Tibial artery (tissue), 4 donors: ENCODE measurements at places on chromosomes 3 and 15.

DNA sequence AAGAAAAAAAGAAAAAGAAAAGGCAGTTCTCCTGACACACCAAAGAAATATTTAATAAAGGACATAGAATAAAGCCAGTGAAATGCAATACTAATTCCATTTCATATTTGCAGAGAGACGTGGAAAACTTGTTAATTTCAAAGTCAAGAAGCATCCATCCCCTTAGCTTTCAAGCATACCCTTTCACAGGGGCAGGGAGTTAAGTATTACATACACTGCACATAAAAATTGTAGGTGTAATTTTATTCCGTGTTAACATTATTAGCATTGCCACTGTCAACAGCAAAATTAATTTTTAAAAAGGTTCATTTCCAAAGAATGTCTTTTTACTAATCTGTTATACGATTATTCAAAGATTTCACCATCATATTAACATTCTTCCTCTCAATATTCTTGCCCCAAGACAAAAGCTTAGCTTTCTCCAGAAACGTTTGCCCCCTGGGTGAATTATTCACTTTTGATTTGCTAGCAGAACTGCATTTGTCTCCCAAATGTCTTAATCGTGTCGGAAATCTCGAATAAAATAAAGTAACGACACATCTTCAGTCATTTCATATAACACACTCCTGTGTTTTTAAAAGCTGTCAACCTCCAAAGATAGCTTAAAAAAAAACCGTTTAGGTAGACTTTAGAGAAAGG, 517.9 kb downstream of the MECOM start:
- no peak for DNase-seq

GRCh38 chr15:45307230-45307924, 55.3 kb downstream of the SLC28A2 start:
- DNase-seq = no peak

- no peak for DNase-seq
Observed at GRCh38 chr3:164407111-164407510, 671.2 kb downstream of the SI start.

DNA sequence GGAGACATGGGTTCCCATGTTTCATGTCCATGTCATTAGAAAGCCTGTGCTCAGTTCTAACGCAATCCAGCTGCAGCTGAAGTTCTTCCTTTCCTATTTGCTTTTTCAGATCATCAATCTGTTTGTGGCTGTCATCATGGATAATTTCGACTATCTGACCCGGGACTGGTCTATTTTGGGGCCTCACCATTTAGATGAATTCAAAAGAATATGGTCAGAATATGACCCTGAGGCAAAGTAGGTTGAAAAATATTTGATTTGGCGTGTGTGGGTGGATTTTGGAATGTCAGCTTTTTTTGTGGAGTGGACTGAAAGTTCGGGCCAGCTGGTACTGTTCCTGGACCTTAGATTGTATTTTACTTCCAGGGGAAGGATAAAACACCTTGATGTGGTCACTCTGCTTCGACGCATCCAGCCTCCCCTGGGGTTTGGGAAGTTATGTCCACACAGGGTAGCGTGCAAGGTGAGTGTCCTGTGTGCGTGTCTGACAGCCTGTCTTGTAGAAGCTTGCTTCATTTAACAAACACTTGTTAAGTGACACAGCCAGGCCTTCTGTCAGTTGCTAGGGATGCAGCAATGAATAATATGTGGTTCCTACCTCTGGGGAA, 69.6 kb downstream of the CHDH start:
- DNase-seq = no peak

DNA sequence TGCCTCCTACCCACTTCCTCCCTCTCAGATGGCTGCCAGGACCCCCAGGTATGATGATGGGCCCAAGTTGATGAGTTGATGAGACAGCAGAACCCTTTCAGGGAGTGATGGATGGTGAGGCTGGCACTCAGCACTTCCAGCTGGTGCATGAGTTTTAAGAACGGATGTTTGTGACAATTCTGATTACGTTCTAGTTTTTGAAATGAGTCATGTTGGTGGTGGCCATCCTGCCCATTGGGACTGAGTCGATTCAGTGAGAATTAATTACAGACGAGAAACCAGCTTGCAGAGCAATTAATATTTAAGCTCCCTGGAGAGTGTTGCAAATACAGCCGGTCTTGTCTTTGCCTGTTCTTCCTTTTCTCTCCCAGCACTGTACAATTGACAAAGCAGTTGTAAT, 56.9 kb upstream of the NR2C2 start:
- no peak for DNase-seq

DNA sequence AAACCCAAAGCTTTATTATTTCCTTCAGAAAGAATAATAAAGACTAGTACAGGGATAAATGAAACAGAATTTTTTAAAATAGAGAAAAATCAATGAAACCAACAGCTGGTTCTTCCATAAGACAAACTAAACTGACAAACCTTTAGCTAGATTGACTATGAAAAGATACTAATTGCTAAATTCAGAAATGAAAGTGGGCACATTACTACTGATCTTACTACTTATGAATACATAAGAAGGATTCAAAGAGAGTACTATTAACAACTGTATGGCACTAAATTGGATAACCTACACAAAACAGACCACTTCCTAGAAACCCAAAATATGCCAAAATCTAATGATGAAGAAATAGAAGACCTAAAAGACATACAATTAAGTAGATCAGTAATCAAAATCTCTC, 278.2 kb downstream of the ISL2 start:
- no peak for DNase-seq

GRCh38 chr3:186057594-186057993, 51.3 kb downstream of the ETV5 start:
- no peak for DNase-seq

DNA sequence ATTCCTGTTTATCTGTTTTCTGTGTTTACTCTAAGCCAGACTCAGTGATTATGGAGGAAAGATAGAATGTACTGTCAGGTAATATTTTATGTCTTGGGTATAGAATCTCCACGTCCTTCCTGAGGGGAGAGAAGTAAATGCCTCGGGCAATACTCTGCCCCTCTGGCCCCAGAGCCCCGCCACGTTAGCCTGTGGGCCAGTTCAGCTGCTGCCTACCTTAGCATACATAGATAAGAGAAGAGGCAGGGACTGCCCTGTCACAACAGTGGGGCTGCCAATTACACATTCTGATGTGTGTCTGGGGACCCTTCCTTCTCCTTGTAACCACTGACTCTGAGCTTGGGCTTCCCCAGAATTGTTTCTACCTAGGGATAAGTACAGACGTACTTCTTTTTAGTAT, 347.7 kb upstream of the ATP11B start:
- DNase-seq = no peak

- DNase-seq = no peak
Observed at GRCh38 chr3:195079636-195080035, 191.3 kb downstream of the XXYLT1 start.

DNA sequence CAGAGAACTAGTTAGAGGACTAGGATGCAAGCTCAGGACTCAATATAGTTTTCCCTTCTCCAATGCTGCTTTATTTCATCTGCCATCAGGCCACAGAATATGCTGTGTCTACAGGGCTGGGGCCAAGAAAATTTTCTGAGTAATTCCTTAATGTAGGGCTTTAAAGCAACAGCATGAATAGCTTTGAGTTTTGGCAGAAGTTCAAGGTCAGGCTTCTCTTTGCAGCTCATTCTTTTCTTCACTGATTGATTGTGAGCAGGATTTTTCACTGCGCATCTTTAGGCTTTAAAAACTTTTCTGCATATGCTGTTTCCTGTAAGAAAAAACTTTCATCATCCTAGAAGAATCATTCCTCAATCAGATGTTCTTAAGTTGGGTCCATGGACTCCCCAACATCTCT, 4.6 kb downstream of the TMEM108 start:
- no peak for DNase-seq

DNA sequence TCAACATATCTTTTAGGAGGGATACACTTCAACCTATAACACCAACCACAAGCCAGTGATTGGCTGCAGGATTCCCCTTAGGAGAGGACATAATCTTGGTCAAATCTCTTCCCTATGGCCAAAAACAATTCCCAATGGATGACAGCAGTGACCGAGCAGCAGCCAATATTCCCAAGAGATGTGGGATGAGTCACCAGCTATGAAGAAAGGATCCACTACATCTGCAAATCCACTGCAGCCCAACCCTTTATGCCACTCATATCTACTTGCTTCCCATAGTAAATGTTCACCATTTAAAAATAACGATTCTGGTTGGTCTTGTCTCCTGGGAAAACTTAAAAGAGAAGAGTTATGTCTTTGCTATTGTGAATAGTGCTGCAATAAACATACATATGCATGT, 4.5 kb upstream of the IQCF5 start:
- DNase-seq = no peak

- DNase-seq = no peak
Observed at GRCh38 chr3:128369881-128370642, 96.6 kb downstream of the DNAJB8 start.

DNA sequence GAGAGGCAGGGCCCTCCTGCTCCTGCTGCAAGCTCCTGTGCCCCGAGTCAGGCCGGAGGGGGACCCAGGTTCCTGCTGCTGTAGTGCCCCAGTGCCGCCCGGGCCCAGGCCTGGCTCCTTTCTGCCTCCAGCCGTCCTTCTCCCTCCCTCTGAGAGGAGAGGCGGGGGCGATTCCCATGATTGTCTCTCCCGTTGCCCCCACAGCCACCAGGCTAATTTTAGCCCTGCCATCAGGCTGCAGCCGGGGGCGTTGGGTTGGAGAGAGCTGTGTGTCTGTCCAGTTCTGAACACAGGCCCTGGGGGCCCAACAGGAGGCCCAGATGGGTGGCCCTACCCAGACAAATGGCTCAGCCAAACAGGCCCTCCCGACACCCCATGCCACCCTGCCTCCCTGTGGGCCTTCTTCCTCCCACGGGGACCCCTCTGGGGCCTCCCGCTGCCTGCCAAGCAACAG, 214.8 kb downstream of the TBC1D2B start:
- DNase-seq = no peak

DNA sequence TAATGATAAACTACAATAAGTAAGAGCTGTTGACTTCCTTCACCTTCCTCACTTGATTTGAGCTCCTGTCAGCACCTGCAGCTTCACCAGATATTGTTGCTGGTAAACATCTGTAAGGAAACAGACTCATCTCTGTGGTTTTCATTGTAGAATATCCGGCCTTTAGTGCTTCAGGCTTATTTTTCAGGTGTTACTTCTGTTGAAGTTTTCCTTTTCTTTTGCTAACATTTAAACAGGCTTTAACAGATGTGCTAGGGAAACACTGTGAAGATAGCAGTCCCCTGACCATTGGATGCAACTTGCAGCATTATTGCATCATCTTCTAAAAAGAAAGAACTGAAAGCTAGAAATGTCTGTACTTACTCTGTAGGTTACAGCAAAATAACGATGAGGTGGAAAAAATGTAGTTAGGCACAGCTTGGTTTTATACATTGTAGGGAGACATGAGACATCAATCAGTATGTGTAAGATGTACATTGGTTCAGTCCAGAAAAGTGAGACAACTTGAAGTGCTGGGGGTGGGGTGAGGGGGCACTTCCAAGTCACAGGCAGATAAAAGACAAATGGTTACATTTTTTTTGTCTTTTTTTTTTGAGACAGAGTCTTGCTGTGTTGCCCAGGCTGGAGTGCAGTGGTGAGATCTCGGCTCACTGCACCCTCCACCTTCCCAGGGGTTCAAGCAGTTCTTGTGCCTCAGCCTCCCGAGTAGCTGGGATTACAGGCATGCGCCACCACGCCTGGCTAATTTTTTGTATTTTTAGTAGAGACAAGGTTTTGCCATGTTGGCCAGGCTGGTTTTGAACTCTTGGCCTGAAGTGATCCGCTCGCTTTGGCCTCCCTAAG, 10.2 kb downstream of the EDEM1 start:
- DNase-seq = no peak

- DNase-seq = no peak
Observed at GRCh38 chr3:148229107-148229506, 468.6 kb upstream of the AGTR1 start.

- DNase-seq = no peak
Observed at GRCh38 chr15:59953392-59953883, 50.7 kb upstream of the FOXB1 start.

- no peak for DNase-seq
Observed at GRCh38 chr3:49222002-49222401, 50.6 kb downstream of the KLHDC8B start.

DNA sequence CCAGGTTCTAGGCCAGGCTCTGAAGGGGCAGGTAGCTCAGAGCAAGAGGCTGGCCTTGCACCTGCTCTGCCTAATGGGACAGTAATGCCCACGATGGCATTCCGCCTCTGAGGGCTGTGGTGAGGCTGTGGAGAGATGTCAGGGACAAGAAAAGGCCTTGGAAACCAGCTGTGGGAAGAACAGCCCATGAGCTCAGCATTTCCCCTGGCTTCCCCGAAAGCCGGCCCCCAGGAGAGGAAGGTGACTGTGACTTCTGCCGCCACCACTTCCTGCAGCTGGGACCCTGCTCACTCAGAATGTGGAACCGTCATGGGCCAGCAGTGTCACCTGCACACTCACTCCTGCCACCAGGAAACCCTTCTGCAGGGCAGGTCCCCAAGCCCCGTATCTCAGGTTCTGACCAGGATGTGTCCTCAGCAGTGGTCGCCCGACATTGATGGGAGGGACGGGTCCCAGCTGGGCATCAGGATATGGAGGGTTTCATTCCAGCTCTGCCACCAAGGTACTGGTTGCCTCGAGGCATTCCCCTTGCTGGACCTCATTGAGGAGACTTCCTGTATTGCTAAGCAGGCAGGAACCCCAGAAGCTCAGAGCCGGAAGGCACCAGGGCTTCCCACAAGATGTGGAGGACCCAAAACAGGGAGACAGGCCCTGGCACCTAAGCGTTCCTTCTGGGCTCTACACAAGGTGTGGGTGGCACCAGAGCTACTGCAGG, 30.7 kb downstream of the SEMA7A start:
- DNase-seq = no peak

DNA sequence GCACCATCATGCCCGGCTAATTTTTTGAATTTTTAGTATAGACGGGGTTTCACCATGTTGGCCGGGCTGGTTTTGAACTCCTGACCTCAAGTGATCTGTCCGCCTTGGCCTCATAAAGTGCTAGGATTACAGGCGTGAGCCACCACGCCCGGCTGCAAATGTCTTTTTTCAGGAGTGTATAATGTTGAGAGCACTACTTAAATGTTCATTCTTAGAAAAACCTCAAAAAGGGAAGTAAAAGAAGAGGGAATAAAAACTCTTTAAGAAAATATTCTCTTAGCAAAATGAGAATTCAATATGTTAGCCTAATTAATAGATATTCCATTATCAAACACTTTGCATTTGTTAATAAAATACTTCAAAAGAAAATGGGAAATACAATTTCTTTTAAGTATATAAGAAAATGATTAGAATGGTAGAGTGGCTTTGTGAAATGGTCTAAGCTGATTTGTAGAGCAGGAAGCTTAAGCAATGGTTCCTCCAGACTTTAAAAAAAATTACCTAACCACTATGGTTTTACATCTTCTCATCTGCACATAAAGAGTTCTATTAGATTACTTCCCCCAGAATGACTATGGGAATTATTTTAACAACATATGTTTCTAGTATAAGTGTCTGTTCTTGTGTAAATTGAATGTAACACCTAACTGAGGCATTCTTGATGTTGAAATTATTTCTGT, 226.7 kb upstream of the ALCAM start:
- no peak for DNase-seq

GRCh38 chr3:128575777-128576176, 74.8 kb downstream of the RPN1 start:
- no peak for DNase-seq
